CD4-positive, alpha-beta memory T cell (primary cell): ENCODE measurements at places on chromosomes 13 and 19. TPM values are rescaled to one million over a fixed set of nuclear protein-coding genes. Genes with fewer than 3 reads are reported as not detected.

- peaks cover 7% of the 10 kb centered on the region for H3K4me1 ChIP-seq
- no peaks in the 10 kb centered on the region for H3K36me3 ChIP-seq
- no peak overlapping the region for H3K4me3 ChIP-seq
- H3K27ac ChIP-seq: no peak overlapping the region
- H3K27me3 ChIP-seq: no peaks in the 10 kb centered on the region
Observed at GRCh38 chr13:24606486-24607170, 73.6 kb upstream of the ATP12A start.

DNA sequence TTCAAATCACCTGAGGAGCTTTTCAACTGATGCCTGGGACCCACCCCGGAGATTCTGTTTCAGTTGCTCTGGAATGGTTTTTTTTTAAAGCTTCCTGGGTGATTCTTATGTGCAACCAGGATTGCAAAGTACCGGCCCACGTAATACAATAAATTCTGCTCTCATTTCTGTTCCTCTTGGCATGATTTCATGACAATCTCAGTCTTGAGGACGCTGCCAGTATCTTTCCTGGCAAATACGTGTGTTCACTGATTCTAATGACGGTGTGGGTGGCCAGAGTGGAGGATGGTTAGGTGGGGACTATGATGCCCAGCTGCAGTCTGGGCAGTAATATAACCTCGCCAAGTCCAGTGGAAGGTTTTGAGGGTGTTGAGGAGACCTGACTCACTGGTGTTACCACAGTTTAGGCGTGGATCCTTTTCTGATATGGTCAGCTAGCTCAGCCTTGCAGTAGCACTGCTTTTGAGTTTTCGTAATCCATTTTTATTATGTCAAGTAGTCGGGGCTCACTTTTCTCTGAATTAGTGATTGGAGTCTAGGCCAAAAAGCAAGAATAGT is 49.4 kb downstream of the FAM124A start:
- DNase-seq: no peak
- no peaks in the 10 kb centered on the region for H3K27me3 ChIP-seq

Gene VSTM2B
- not detected for polyA plus RNA-seq

- peak overlapping the region; percentile 98 for H3K27ac ChIP-seq
- no peak for DNase-seq
- peak overlapping the region; percentile 74 for H3K4me3 ChIP-seq
- H3K36me3 ChIP-seq: peaks cover 13% of the 10 kb centered on the region
- H3K4me1 ChIP-seq: peaks cover 33% of the 10 kb centered on the region
- no peaks in the 10 kb centered on the region for H3K27me3 ChIP-seq
Observed at GRCh38 chr19:12162513-12162881, 399 bp upstream of the ZNF136 start.

DNA sequence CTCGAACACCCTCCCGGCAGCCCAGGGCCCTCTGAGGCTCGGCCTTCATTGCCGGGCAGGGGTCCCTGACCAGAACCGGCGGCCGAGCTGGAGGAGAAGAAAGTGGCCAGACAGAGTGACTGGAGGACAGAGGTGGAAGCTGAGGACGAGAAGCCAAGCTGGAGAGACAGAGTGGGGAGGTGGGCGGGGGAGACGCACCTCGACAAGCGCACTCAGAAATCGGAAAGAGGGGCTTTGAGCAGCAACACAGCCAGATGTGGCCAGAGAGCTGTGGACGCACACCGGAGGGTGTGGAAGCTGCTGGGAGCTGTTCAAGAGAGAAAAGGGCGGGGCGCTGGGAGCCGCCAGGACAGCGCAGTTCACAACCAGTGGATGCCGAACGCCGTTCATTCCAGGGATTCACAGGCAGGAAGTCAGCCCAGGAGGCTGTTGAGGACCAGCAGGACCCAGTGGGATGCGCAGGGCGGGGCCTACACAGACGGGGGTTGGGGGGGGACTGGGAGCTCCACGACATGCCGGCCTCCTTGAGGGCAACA is 28.2 kb upstream of the C13orf46 start:
- DNase-seq: no peak
- no peak overlapping the region for H3K27ac ChIP-seq
- H3K4me3 ChIP-seq: no peak overlapping the region
- no peaks in the 10 kb centered on the region for H3K27me3 ChIP-seq

Gene CGB2
- not detected for polyA plus RNA-seq

Gene B3GNT8
- polyA plus RNA-seq: 0.64 TPM

DNA sequence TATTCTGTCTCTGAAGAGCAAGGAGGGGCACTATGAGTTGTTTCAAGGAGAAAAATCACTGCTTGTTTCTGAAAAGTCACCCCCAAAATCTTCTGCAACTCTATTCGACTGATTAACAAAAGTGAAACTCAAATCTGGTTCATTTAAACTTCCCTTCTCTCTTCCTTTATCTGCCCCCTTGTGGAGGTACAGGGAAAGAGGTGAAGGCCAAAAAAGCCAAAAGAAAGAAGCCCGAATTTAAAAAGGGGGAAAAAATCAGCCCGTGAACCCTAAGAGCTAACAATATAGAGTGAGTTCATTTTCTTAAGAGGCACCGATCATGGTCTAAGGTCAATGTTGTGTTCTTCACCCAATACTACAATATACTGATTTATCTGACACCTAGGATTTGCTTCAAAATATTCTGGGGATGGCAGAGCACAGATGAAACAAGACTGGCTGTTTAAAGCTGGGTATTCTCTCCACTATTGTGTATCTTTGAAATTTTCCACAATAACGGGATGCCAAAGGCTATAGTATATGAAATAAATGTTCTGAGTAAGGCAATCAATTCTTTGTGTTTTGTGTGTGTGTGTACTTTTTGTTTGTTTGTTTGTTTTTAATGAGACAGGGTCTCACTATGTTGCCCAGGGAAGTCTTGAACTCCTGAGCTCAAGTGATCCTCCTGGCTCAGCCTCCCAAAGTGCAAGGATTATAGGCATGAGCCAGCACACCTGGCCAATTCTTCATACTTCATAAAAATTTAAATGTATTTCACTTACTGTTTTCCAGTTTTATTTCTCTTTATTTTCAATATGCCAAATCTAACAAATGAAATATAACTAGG is 55.0 kb upstream of the EEF1AKMT1 start:
- H3K27ac ChIP-seq: no peak overlapping the region
- H3K36me3 ChIP-seq: no peaks in the 10 kb centered on the region
- peak; percentile 67 for DNase-seq
- H3K4me3 ChIP-seq: no peak overlapping the region
- peaks cover 11% of the 10 kb centered on the region for H3K4me1 ChIP-seq
- H3K27me3 ChIP-seq: no peaks in the 10 kb centered on the region

Gene SIAH3
- 0.13 TPM for polyA plus RNA-seq

DNA sequence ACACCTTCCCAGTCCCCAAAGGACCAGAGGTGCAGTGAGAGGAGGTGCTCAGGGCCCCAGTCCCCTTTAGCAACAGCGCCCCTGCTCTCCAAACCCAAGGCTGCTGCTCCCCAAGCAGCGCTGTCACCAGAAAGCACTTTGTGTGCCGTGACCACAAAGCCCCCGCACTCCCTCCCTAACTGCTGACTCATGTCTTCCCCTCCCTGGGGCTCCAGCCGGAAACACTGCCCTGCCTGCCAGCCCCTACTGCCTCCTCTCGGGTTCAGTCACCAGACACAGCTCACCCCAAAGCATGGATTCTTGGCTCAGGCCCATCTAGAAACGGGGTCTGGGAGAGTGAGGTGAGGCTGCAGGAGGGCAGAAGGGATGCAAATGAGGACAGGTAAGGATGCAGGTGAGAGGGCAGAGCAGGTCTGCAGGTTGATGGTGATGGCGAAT is 4.9 kb upstream of the TNFSF14 start:
- peak overlapping the region; percentile 44 for H3K27ac ChIP-seq
- no peaks in the 10 kb centered on the region for H3K27me3 ChIP-seq
- H3K4me3 ChIP-seq: peak overlapping the region; percentile 44
- DNase-seq: peak; percentile 82
